ENCODE measurements at places on chromosomes 11 and 22.

- DNase-seq, result no peak
Measured at GRCh38 chr11:6433998-6434660, 6.7 kb downstream of the HPX start.

DNA sequence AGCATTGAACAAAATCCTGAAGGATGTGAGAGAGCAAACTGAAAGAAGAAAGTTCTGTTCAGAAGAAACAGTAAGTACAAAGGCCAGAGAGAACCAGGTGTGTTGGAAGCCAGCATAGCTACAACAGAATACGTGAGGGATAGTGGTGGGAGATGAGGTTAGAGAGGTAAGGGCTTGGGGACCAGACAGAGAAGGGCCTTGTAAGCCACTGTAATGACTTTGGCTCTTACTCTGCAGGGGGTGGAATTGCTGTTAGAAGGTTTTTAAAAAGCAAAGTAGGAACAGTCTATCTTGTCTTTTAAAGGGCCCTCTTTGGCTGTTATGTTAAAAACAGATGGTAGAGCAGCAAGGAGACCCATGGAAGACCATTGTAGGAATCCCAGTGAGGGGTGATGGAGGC is 4.2 kb downstream of the PRRG4 start:
- no peak for DNase-seq

DNA sequence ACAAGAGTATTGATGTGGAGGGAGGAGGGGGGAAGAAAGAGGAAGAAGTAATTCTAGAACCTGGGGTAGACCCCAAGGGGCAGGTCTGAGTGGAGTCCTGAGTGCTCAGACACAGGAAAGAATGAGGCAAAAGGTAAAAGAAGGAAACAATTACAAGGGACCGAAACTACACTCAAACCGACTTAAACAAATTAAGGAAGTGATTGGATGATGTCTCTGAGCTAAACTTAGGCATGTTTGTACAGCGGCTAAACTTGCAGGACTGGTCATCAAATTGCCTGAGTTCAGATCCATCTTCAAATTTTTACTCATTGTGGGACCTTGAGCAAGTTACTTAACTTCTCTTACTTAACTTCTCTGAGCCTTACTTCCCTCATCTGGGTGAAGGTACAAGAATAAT is 86.3 kb upstream of the LRRC55 start:
- DNase-seq, result no peak

DNA sequence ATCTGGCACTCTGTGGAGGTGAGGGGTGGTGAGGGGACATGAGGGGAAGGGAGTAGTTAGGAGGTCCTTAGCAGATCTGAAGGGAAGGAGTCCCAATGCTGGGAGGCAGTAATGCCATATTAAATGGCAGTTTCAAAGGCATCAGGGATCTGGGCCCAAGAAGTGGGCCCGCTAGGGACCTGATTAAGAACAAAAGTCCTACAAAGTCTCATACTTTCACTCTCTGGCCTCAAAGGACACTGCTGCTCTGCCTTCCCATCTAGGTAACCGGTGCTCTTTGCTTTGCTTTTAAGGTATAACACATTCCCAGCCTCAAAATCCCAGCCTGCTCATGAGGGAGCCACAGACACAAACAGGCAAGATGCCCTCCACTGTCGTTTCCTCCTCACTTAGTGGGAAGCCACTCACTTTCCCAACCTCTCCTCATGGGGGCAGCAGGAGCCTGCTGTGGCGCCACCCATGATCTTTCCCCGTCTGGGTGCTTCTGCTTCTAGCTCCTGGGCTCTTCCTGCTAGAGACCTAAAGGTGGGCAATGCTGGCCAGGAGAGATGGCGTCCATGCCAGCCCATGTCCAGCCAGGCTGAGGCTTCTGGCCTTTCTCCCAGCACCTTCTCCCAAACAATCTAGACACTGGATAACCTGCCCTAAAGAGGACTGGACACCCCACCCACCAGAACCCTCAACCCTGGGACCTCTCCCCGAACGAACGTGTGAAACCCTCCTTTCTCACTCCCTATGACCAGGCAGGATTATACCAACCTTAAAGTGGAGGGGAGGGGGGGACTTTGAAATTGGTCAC is 68.3 kb downstream of the PLEKHA7 start:
- DNase-seq, result peak; percentile 57

- DNase-seq, result no peak
Measured at GRCh38 chr11:85847436-85847835, 7.7 kb upstream of the CCDC83 start.

GRCh38 chr11:67588136-67588503 is 4.5 kb downstream of the GSTP1 start:
- DNase-seq, result no peak

DNA sequence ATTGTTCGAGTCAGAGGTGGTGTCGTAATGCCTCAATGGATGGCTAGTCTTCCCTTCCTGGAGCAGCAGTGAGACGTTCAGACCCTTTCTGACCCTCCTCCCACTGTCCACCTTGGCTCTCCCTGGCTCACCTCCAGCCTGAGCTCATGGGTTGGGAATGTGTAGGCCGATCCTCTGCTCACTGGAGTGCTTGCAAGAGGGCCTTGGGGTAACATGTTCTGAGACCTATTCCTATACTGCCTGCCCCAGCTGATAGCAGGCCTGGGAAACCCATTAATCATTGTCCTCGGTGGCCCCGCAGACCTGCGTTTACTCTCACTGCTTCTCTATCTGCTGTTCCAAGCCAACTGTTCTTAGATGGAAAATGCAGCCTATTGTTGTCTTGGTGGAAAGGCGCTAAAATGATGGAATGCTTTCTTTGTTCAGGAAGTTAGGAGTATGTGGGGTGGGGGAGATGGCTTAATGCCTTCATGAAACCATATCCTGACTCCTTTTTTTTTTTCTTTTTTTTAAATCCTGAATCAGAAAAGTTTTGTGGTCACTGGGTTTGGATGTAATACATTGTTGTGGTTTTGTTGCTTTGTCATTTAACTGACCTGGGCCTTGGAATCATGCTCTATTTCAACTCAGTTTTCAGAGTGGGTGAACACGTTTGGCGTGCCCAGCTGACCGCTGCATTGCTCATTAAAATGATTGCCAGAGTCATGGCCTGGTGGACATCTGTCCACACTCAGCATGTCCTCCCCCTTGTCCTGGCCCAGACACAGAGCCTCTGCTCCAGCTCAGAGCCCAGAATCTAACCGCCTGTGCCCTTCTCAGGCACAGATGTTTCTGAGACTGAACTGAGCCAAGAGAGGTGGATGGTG is 72.5 kb downstream of the MICAL2 start:
- DNase-seq, result peak; percentile 99

DNA sequence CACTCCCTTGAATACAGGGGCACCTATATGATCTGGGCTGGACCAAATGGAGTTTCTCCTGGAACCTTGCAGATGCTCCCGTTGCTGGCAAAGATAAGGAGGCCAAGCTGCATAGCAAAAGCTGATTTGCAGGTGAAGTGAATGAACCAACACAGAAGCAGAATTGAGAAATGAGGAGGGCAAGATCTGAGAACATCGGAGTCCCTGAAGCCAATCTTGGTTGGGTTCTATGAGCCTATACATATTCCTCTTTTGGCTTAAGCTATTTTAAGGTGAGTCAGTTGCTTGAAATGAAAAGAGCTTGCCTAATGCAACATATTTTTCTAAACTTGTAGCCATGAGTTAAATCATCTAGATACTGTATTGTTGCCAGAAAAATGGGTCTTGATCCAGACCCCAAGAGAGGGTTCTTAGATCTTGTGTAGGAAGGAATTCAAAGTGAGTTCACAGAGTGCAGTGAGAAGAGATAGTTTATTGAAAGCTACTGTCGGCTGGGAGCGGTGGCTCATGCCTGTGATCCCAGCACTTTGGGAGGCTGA is 23.5 kb downstream of the WEE1 start:
- DNase-seq, result no peak

GRCh38 chr11:44760477-44760872 is 33.7 kb downstream of the TSPAN18 start:
- DNase-seq, result no peak

DNA sequence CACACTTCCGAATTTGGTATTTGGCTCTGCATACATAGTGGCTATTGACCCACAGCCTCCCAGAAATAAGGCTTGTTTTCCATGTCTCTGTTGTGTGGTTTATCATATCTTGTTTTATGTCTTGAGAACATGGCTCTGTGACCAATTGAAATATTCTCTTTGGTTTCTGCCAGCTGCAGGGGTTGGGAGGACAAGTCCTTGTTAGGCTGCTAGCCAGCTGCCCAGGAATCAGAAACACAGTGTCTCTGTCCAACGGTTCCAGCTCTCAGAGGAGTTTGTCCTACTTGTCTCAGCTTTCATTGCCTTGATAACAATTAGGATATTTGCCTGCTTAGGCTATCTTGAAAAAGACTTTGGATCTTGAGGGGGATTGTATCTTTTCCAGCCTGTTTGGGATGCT is 6.0 kb upstream of the SLC7A4 start:
- peak; percentile 16 for DNase-seq

DNA sequence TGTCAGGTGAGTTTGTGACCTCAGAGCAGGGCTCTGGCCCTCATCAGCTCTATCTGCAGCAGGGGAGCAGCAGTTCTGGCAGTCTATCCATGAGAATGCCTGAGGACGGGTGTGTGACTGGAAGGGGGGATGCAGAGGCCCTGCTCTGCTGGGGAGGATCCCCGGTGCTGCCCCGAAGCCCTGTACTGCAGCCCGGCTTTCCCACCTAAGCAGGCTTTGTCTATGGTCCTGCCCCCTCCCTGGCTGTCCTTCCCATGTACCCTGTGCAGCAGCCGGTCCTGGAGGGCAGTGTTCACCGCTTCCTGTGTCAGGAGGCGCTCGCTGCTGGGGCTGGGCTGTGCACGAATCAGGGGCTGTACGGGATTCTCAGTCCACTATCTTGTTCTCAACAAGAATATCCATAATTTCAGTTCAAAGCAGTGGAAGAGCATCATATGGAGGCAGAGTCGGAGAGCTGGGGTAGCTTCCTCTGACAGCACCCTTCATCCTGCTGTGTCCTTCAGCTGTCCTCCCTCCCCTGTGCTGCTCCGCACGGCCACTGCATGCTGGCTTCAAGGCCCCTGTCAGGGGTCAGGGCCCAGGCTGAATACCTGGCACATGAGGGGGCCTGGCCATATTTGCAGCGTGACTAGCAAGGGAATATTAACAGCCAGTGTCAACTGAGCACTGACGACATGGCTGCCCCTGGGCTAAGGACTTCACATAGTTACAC is 125.2 kb downstream of the CTTN start:
- DNase-seq, result no peak
